CD4-positive, alpha-beta T cell treated with Interleukin-2 at 100 ng/mL for 4 hours (primary cell): ENCODE measurements at places on chromosomes 6 and 20.

DNA sequence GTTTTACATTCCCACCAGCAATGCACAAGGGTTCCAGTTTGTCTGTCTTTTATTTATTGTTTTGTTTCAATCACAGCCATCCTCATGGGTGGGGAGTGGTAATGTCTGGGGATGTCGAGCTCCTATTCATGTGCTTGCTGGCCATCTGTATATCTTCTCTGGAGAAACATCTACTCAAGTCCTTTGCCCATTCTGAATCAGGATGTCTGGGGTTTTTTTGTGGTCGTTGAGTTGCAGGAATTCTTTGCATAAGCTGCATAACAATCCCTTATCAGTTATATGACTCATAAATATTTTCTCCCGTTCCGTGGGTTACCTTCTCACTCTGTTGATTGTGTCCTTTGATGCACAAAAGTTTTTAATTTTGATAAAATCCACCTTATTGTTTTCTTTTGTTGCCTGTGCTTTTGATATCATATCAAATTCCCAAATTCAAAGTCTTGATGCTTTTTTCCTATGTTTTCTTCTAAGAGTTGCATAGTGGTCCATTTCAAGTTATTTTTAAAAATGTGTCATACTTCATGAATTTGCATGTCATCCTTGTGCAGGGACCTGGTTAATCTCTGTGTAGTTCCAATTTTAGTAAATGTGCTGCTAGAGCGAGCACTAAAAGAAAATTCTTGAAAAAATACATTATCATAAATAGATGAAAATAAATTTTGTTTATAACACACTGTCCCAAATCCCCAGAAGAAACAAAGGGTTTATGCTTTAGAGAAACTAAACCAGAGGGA lies 54.9 kb upstream of the PDE10A start:
- no peak for DNase-seq

- no peak for DNase-seq
Measured at GRCh38 chr6:72683797-72684196, 61.9 kb downstream of the KCNQ5 start.

DNA sequence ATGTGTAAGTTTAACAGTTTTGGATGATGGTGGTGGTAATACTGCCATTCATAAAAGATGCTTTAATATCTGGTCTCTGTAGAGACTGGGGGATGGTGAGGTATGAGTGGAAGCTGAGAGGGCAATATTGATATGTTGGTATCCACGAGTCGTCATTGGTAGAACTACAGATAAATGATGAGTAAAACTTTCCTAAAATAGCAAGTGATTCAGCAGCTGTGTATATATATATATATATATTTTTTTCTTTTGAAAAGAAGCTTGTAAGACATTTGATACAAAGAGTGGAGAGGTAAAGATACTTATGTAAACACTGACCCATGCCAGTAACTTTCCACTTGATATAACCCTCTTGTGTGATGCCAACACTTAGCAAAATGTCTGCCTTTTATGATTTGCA lies 41.7 kb upstream of the CITED2 start:
- DNase-seq = no peak

GRCh38 chr20:58310291-58310782 lies 822 bp downstream of the RAB22A start:
- DNase-seq = no peak

DNA sequence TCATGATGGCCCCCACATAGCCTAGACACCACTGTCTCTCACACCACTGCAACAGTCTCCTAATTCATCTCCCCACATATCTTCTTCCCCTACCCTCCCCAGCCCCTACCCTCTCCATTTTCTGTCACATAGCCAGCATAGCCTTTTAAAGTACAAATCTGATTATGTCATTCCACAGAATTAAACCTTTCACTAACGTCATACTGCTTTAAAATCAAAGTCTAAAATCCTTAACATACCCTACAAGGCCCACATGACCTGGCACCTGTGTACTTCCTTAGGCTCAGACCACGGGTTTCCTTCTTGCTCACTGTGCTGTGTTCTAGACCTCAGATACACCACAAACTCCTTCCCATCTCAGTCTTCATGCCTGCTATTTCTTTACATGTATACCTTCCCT lies 5.9 kb downstream of the OSTM1 start:
- peak; percentile 20 for DNase-seq

DNA sequence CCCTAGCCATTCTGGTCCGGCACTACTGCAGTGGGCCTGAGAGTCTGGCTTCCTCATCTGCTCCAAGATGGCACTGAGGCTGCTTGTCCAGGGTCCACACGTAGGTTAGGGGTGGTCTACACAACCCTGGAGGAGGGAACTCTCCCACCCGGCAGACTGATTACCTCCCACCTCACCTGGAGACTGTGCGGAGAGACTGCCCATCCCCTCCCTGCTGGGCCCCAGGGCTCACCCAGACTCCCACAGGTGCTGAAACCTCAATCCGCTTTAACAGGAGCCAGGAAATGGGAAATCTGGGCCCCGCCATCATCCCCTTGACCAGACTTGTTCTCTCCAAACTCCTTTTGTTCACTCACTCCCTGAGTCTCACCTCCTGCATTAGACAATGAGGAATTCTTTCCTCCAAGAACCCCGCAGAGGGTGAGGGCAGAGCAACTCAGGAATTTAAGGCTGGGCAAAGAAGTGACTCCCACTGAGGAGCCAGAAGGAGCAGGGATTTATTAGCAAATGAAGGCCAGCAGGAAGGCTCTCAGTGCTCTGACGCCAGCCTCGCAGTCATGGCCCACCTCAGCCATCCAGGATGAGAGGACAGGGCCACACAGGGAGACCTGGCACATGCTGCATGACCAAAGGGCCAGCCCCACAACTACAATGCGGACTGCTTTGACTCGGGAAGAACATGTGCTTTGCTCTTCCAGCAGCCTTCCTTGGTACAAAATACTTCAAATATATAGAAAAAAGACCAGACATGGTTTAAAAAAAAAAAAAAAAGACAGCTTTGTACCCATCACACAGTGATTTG lies 53.0 kb downstream of the CDK5RAP1 start:
- DNase-seq = no peak

GRCh38 chr6:121755485-121755884 lies 320.0 kb downstream of the GJA1 start:
- no peak for DNase-seq

DNA sequence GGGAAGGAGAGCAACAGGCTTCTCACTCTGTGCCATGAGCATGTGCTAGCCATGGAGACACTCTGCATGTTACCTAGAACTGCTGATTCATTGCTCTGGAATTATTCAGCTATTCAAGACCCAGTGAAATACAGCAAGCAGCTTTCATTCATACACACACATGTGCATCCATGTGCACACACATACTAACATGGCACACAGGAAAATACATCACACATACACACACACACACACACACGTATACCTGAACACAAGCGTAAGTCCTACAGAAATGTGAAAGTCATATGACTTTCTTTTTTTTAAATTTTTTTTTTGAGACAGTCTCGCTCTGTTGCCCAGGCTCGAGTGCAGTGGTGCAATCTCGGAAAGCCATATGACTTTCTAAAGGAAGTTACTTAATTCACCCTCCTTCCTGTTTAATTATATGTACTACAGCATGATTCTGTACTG lies 108.2 kb upstream of the NFATC2 start:
- DNase-seq = no peak

DNA sequence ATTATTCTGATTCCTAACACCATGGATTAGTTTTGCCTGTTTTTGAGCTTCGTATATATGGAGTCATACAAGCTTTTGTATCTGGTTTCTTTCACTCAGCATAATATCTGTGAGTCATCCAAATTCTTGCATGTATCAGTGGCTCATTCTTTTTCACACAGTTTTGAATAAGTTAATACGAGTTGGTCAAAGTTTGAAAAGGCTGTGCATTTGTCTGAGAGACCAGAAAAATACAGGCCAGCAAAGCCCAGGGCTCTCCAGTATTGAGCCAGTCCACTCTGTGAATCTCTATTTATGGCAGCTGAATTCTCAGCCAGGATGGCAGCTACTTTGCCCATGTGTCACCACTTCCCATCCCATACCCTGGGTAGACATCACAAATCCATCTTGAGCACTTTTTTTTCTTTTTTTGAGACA lies 7.2 kb upstream of the CHMP4B start:
- no peak for DNase-seq

DNA sequence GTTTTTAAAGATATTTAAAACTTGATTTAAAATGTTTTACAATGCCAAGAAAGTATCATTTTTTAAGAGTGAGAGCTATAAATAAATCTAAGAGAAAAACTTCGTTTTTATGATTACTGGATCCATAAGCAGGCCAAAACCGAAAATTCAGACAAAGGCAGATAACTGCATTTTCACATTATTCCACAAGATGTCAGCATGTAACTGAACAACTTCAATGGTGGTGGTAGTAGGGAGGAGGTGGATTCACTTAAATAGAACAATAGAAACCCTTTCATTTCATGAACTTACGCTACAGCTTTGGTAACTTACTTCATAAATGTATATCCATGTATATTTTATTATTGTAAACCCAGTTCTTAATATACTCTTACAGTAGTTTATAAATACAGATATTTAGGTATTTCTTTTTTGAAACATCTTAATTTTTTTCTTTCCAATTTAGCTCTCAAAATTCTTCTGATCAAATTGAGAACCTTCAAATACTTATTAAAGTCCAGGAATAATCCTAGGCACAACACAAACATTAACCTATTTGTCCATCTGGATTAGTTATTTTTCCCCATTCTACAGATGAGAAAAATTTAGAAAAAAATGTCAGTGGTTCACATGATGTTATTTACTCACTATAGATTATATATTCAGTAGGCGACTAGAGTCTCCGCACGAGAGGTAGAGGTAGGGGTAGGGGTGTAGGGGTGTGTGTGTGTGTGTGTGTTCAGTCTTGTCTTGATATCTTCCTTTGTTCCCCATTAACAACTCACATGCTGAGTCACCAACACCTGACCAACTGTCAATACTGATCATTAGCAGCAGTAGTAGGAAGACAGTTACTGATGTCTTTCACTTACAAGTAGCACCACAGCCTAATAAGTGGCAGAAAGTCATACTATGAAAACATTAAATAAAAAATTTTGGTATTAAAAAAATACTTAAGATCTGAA lies 111.5 kb downstream of the ARHGAP18 start:
- peak; percentile 79 for DNase-seq

DNA sequence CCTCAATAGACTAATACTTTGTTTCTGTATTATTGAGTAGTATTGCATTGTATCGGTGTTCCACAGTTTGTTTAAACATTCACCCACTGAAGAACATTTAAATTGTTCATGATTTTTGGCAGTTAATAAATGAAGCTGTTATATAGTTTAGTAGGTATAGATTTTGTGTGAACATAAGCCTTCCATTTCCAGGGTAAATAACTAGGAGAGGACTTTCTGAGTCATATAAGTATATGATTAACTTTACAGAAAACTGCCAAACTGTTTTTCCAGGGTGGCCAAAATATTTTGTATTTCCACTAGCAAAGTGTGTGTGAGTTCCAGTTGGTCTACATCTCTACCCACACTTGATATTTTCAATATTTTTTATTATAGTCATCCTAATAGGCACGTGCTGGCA lies 70.0 kb upstream of the MLIP start:
- no peak for DNase-seq

GRCh38 chr6:143406673-143407072 lies 43.8 kb downstream of the ADAT2 start:
- DNase-seq = no peak

DNA sequence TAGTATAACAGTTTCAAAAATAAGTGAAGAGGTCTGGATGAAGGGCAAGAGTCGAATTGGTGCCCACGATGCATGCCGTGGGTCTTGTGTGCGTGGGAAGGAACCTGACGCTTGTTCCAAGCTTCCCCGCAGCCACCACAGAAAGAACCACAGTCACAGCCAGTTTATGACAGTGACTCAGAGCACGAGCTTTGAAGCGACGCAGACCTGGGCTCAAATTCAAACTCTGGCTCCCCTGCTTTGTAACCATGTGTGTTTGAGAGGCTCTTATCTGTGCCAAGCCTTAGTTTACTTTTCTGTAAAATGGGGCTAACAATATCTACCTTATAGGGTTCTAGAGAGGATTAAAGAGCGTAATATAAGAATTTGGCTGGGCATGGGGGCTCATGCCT lies 65.5 kb downstream of the SYNJ2 start:
- peak; percentile 26 for DNase-seq

GRCh38 chr6:36120979-36121786 lies 9.1 kb upstream of the MAPK13 start:
- peak; percentile 61 for DNase-seq

- peak; percentile 26 for DNase-seq
Measured at GRCh38 chr6:6556738-6557503, 31.6 kb upstream of the LY86 start.

GRCh38 chr6:108584323-108584722 lies 23.6 kb downstream of the FOXO3 start:
- no peak for DNase-seq

DNA sequence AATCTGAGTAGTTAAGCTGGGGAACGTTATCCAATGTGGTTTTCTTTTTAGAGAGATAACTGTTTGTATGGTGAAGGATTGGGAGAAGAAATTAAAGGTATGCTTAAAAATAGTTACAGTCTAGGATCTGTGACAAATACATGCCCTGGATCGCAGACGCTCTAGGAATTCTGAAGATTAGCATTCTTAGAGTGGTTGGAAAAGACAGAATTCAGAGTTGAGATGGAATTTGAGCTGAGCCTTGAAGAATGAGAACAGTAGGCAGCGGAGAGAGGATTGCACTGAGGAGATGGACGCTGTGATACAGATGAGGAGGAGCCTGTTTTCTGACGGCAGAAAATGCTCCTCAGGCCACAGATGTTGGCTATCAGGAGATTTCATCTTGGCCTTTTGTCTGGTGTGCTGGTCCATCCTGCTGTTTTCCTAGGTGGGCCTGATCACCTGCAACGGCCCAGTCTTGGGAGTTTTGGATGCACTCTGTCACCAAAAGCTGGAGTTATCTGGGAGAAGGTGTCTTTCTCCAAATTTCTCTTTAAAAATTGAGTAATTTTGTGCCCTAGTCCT lies 48.3 kb upstream of the KIF25 start:
- no peak for DNase-seq

DNA sequence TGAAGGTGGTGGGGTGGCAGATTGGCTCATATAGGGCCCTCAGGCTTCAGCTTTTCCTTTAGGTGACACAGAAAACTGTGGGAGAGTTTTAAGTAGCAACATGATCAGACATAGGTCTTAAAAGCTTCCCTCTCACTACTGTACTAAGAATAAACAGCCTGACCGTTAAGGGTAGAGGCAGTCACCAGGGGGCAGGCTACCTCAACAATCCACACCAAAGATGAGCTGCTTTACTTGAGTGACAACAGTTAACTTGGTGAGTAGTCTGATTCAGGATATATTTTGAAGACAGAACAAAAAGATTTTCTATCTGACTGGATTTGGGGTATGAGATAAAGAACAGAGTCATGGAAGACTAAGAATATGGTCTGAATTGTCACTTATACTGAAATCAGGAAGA lies 193.1 kb upstream of the SHLD1 start:
- DNase-seq = peak; percentile 59
